ENCODE measurements at places on chromosomes 16 and 17.

- DNase-seq = peak; percentile 7
Observed at GRCh38 chr17:81097134-81097942, 62.4 kb downstream of the BAIAP2 start.

DNA sequence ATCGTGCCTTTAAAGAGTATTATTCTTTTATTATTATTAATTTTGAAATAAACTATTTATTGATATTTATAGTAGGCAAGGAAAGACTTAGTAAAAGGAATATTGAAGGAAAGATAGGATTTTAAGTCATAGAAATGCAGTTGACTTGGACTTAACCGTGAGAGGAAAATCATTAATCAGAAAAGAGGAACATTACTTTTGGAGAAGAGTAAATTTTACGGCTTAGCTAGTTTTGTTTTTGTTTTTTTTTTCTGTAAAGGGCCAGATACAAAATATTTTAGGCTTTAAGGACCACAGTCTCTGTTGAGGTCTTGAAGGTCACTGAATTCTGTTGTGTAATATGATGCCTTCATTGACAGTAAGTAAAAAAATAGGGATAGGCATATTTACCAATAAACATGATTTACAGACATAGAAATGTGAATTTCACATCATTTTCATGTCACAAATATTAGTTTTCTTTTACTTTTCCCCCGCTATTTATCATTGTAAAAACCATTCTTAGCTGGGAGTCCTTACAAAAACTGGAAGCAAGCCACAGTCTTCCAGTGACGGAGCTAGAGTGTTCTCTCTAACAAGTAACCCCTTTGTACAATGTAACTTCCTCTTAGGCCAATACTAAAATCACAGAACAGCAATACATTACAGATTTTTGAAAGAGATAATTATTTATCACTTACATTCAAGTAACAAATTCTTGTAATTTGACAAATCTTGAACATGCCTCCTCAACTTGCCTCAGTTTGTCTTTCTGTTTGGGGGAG lies 2.3 kb upstream of the KCNJ16 start:
- DNase-seq = no peak

DNA sequence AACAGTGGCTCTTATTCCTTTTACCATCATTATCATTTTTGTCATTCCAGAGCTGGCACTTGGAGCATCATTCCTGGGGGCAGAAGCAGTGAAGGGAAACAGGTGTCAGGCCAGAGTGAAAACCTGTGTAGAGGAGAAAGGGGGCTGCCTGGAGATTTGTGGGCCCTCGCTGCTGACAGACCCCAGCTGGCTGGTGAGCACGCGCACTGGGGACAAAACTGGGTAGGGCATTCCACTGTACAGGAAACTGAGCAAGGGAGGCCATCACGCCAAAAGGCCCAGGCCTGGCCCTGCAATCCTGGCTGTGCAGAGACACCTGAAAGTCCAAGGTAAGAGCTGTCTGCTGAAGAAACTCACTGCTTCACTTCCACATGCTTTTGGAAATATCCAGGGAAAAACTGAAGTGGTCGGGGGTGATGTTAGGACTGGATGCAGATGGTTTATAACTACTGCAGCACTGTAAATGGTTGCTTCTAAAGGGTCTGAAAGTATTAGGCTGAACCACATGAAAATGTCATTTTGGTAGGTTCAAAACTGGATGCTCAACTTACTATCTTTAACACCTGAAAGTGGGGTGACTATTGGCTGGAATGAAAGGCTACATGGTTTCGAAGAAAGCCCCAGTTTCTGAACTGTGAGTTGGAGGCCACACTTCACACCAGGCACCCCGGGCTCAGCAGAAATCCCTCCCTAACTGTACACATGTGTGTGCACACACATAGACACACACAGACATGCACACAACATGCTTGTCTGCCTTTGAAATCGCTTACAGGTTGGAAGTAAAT lies 225.0 kb downstream of the C16orf78 start:
- DNase-seq = no peak

DNA sequence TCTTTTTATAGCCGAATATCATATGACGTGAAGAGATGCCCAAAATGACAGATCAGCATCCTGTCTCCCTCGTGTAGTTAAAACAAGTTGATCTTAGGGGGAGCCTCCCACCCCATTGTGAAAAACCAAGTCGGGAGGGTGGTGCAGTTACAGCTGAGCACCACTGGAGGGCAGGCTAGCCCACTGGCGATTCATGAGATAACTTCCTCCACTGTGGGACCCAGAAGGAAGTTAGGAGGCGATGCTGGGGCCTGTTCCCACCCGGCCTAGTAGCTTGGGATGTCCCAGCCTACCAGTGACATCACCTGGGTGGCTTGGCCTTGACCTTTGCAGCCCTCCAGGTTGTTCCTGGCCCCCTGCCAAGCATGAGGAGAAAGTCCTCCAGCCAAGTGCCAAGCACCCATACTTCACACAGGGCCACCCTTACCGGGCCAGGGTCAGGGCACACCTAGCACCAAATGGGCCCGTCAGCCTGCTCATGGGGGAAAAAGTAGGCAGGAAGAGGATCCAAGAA lies 8.1 kb upstream of the CPNE2 start:
- DNase-seq = peak; percentile 56

GRCh38 chr16:4327386-4328045 lies 11.6 kb downstream of the GLIS2 start:
- no peak for DNase-seq

DNA sequence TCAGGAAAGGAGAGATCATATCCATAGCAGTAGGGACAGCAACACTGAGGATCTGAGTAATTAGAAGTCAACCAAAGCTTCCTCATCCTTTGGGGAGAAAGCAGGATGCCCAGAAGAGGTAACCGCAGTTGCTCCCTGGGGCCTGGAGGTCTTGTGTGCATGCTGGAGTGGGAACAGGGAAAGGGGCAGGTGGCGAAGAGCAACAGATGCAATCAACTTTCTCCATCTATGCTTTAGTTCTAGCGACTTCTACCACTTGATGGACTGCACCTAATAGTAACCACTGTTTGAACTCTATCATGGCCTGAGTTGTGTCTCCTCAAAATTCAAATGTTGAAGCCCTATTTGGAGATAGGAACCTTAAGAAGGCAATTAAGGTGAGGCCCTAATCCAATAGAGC lies 503.8 kb downstream of the NPIPA7 start:
- DNase-seq = no peak

GRCh38 chr16:86452451-86452850 lies 57.9 kb upstream of the FOXF1 start:
- no peak for DNase-seq

DNA sequence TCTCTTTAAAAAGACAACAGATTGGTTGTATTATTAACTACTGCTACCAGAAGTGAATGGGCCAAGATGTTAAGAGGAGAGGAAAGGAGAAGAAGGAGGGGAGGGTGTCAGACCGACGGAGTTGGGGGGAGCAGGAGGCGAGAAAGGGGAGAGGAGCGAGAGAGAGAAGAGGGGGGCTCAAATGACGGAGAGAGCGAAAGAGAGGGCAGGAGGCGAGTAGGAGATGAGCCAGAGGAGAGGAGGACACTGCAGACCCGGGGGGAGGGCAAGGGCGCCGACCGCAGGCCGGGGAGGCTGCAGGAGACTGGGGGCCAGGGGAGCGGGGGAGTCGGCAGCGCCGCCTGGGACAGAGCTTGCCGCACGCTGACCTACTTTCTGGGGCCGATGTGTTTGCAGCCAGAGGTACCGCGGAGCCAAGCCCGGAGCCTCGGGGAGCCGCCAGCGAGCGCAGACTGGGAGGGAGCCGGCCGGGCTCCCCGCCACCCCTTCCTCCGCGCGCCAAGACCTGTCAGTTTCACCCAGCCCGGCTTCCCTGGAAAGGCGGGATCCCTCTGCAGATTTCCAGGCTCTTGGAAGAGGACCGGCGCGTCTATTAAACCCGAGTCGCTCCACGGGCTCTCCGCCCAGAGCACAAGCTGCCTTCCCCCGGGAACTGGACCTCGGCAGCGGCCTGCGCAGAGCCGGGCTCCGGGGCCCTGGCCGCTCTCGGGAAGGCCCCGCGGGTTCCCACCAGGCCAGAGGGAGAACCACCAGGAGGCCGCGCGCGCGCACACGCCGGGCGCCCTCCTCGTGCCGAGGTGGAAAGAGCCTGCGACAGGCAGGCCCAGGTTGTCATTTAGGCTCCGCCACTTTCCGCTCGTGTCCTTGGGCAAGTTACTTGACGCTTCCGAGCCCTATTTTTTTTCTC lies 74.6 kb downstream of the CMC2 start:
- DNase-seq = no peak

- no peak for DNase-seq
Observed at GRCh38 chr16:26071101-26071866, 379.5 kb downstream of the HS3ST4 start.

DNA sequence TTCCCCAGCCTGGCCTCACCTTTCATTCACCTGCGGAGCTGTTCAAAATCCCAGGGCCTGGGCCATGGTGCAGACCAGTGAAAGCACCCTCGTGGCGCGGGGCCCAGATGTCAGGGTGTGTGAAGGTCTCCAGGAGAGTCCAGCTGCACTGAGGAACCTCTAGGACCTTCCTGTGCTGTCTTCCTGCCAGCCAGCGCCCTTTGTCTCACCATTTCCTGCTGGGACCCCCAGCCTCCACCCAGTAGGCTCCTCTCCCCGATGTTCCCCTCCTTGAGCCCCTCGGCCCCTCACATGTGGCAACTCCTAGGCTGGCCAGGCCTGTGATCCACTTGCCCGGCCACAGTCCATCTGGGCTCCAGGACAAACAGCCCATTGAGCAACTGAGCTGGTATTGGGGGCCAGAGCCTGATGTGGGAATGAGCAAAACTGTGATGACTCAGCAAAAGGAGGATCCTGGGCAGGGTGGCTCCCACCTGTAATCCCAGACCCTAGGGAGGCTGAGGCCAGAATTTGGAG lies 677 bp downstream of the SULT1A2 start:
- DNase-seq = no peak

- no peak for DNase-seq
Observed at GRCh38 chr17:78458736-78459335, 80.4 kb downstream of the PGS1 start.

All from activated CD4-positive, CD25-positive, alpha-beta regulatory T cell (primary cell).